BJ (cell line): ENCODE measurements at places on chromosomes 4 and X.
A peak's percentile ranks its signal among the peaks of the same experiment; 100 is the strongest.

DNA sequence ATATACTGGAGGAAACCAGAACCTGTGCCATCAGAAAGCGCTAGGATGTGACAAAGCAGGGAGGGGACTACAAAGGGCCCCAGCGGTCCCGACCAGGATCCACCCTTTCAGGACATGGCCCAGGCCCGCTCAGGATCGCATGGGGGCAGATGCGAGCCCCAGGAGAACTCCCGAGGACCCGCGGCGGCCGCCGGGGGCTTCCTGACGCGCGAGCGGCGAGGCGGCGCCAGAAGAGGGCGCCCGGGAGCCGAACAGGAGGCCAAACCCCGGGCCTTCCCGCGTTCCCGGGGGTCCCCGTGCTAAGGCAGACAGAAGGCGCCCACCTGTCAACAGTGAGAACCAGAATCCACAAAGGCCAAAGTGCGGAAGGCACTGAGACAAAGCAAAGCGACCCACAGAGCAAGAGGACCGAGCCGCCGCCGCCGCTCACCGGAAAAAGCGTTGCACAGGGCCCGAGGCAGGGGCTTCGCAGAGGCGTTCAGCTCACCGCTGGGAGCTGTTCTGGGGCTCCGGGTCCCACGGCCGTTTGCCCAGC is 7.3 kb upstream of the OPN1LW start:
- peak; percentile 1 for DNase-seq

DNA sequence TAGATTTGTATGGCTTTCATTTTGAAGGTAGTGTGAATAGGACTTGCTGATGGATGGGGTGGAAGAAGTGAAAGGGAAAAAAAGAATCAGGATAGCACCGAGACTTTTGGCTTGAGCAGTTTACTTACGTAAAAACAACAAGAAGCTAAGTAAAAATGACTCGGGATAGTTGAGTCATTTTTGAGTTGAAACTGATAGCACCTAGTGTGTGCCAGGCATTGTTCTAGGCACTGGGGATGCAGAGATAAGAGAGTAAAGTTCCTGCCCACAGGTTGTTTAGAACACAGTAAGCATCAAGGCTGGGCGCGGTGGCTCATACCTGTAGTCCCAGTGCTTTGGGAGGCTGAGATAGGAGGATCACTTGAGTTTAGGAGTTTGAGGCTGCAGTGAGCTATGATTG is 34.7 kb downstream of the ADD1 start:
- no peak for DNase-seq

GRCh38 chr4:1417522-1418390 is 11.5 kb upstream of the NKX1-1 start:
- no peak for DNase-seq

DNA sequence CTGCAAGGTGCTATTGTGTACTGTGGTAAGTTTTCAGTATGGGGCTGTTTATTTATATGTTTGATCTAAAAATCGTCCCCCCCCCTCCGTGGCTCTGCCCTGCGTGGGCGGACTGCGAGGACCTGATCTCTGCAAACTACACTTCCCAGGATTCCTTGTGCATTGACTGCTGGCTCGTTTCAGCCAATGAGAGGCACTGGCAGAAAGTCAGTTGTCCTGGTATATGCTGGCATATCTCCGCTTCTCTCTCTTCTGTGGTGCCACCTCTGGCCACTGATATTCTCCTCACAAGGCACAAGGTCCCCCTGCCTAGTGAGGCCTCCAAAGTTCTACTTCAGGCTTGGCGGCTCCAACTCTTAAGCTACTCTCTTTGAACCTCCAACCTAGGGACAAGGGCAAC is 168.8 kb upstream of the ZFP42 start:
- DNase-seq = no peak

GRCh38 chrX:46704767-46705386 is 54.0 kb downstream of the SLC9A7 start:
- no peak for DNase-seq

DNA sequence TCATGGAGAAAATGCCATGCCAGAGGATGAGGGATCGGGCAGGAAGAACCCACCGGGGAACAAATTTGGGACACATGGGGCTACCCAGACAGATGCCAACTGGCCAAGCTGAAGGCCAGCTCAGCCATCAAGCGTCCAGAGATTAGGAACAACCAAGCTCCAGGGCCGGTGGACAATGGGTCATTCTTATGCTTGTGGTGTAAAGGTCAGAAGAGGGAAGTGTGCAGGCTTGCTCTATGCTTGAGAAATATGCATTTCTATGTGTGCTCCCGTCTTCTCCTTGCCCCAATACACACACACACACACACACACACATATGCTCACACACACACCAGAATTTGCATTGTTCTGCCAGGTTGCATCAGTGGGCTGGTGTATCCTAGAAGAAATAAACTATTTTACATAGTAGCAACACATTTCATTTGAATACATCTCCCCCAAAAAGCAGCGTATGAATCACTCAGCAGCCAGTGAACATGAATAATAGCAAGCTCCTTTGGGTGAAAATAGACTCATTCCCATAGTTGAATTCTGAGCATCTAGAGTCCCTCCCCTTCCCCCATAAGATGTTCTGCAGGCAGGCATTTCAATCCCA is 201.9 kb upstream of the PPARGC1A start:
- no peak for DNase-seq

GRCh38 chr4:173943547-173943946 is 339.9 kb downstream of the FBXO8 start:
- no peak for DNase-seq

DNA sequence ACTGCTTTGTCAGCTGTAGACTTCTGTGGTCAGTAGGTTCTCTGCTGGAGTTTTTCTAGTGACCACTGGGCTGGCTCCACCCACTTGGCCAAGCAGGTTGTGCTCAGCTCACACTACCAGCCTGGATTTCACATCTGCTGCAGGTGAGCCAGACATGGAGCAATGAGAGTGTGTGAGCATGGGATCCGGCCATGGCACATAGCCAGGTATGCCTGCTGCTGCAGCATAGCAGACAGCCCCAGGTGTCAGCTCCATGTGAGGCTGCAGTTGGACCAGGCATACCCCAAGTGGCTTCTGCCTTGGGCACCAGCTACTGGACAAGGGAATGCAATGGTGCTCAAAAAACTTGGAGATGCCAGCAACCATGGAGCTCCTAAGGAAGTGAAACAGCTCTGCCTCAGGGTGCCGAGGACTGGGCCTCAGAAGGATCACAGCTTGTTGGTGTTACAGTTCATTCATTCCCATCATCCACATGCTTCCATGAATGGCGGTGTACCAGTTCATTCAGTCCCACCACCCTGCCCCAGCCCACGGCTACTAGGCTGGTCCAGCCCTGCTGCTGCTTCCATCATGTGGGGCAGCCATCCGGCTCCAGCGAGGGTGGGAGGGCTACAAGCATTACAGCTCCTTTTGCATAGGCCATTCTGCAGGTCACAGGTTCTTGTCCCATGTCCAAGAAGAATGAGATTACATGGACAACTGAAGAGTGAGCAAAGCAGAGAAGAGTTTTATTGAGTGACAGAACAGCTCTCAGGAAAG is 389.1 kb upstream of the PCDH7 start:
- no peak for DNase-seq

GRCh38 chrX:117973110-117973807 is 143.4 kb downstream of the KLHL13 start:
- no peak for DNase-seq

GRCh38 chr4:70705183-70706043 is 16.4 kb upstream of the RUFY3 start:
- peak; percentile 74 for DNase-seq

DNA sequence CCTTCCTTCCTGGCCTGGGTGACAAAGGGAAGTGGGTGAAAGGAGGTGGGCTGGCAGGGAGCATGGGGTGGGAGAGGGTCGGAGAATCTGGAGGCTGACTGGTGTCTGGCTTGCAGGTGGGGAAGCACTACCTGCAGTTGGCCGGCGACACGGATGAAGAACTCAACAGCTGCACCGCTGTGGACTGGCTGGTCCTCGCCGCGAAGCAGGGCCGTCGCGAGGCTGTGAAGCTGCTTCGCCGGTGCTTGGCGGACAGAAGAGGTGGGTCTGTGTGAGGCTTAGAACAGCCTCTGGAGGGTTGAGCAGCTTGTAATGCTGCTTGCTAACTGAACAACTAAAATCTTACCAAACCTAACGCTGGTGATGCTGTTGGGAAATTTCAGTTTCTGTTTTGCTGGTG is 19.2 kb downstream of the WFS1 start:
- no peak for DNase-seq

DNA sequence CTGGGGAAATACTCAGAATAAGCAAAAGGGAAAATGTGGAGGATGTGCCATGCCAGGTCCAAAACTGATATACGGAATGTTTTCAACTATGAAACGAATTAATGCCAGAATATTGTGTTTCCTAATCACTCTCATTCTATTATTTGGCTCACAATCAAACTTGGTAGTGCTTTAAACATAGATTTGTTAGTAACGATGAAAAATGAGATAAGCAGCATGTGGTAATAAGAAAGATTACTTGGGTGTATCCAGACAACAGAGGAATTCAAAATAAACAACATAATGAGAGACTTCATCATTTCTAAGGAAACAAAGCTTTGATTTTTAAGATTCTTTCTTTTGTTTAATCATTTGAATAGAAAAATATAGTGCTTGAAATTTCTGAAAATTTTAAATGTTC is 237.3 kb downstream of the TACR3 start:
- no peak for DNase-seq

GRCh38 chrX:131225078-131225477 is 64.0 kb downstream of the IGSF1 start:
- DNase-seq = no peak

GRCh38 chr4:152007111-152007510 is 246.3 kb upstream of the GATB start:
- DNase-seq = no peak

DNA sequence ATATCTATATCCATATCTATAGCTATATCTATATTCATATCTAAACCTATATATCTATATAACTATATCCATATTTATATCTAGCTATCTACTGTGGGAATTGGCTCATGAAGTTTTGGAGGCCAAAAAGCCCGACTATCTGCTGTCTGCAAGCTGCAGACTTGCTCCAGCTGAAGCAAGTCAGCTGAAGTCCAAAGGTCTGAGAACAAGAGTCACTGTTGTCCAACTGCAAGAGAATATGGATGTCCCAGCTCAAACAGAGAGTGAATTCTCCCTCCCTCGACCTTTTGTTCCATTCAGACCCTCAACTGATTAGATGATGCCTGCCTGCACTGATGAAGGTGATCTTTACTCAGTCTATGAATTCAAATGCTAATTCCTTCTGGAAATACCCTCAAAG is 63.3 kb upstream of the VCX start:
- DNase-seq = no peak

GRCh38 chr4:152815078-152815477 is 35.3 kb downstream of the ARFIP1 start:
- DNase-seq = no peak

GRCh38 chr4:180542445-180543100 is 1700.6 kb upstream of the TENM3 start:
- DNase-seq = no peak

DNA sequence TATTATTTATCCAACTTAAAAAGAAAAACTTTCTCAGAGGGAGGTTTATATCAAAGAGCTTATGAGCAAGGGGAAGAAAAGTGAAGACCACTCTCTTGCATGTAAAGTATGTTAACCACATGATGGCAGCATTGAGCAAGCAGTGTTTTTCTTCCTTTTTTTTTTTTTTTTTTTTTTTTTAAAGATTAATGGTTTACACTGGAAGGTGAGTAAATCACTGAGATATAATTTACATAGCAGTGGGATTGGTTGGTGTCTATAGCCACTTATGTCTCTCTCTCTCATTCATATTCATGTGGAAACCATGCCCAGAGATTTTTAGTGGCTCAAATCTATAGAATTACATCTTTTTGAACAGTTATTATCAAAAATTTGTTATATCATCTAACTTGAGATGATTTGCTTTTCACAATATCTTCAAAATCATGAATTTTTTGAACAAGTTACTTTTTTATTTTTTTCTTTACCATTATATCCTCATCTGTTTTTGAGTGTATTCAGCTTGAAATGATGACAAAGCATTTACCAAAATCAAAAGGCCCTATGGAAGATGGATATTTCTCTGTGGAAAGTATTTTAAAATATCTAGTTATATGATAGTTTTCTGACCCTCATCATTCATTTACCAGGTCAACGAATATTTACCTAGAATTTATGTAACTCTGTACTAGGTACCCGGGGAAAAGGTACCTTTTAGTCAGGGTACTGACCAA is 31.6 kb downstream of the MTHFD2L start:
- DNase-seq = peak; percentile 7

GRCh38 chr4:16779028-16779675 is 119.3 kb downstream of the LDB2 start:
- peak; percentile 14 for DNase-seq

- DNase-seq = no peak
Observed at GRCh38 chr4:60847614-60848013, 352.5 kb upstream of the ADGRL3 start.

GRCh38 chr4:86910820-86911684 is 18.8 kb upstream of the C4orf36 start:
- no peak for DNase-seq

- DNase-seq = no peak
Observed at GRCh38 chr4:189053621-189054020, 887.1 kb upstream of the FRG1 start.

DNA sequence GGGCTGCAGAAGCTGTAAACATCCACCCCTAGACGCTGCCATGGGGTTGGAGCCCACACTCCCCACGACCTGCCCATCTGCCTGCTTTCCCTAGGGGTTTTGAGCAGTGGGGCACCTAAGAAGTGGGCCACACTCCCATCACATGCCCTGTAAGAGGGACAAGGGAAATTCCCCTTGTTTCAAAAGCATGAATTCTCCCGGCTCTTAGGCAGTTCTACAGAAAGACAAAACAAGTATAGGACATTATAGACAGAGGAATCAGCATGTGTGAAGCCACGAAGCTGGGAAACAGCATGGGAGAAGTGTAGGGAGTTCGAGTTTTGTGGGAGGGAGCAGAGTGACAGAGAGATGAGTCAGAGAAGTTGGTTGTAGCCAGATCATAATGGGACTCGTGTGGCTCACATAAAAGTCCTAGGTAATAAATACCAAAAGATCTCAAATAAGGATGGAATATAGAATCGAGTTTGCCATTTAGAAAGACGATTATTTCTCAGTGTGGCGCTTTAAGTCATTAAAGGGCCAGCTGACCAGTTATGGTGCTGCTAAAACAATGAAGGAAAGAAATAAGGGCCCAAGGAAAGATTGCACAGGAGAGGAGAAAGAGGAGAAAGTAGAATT is 23.9 kb downstream of the APOO start:
- DNase-seq = peak; percentile 77

- DNase-seq = no peak
Observed at GRCh38 chrX:95057341-95057740, 1383.3 kb downstream of the FAM133A start.

GRCh38 chrX:40331762-40332161 is 234.0 kb upstream of the BCOR start:
- DNase-seq = no peak
